ENCODE measurements at places on chromosomes 3 and 15. TPM values are rescaled to one million over a fixed set of nuclear protein-coding genes. Genes with fewer than 3 reads are reported as not detected.

Gene ADAMTSL3
- 2.4 TPM for total RNA-seq

GRCh38 chr3:12943124-12944021 lies 102.0 kb upstream of the RPL32 start:
- DNase-seq = no peak
- H3K27ac ChIP-seq = no peak overlapping the region
- peaks cover 5% of the 10 kb centered on the region for H3K36me3 ChIP-seq
- peaks cover 35% of the 10 kb centered on the region for H3K4me1 ChIP-seq

- DNase-seq = no peak
- no peak overlapping the region for H3K27ac ChIP-seq
- no peaks in the 10 kb centered on the region for H3K4me1 ChIP-seq
- H3K27me3 ChIP-seq = no peaks in the 10 kb centered on the region
These were observed 281.2 kb upstream of the ALCAM start for GRCh38 chr3:105085506-105085905.

- H3K27me3 ChIP-seq = peaks cover 6% of the 10 kb centered on the region
- no peak overlapping the region for H3K4me3 ChIP-seq
- H3K36me3 ChIP-seq = no peaks in the 10 kb centered on the region
- no peak overlapping the region for H3K27ac ChIP-seq
- peaks cover 6% of the 10 kb centered on the region for H3K4me1 ChIP-seq
- no peak for DNase-seq
These were observed 35.0 kb upstream of the PLCL2 start for GRCh38 chr3:16849795-16850194.

Gene MESP2
- not detected for total RNA-seq

Gene FHIT
- 6.9 TPM for total RNA-seq

DNA sequence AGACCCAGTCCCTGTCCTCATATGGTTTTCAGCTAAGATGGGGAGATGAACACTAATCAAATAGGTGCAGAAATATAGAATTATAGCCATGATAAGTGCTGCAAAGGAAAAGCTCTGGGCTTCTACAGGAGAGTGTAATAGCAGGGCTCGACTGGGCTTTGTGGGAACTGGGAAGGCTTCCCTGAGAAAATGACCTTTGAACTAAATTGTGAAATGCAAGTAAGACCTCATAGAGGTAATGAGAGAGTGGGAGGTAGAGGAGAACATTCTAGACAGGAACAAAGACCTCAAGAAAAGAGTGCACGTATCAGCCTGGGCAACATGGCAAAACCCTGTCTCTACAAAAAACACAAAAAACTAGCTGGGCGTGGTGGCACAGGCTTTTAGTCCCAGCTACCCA lies 231.6 kb downstream of the ABHD5 start:
- H3K4me3 ChIP-seq = no peak overlapping the region
- DNase-seq = no peak
- H3K27me3 ChIP-seq = peaks cover 35% of the 10 kb centered on the region
- H3K27ac ChIP-seq = no peak overlapping the region
- no peaks in the 10 kb centered on the region for H3K36me3 ChIP-seq

Gene TMEM207
- not detected for total RNA-seq

Gene MEX3B
- 46.1 TPM for total RNA-seq

Gene WNT7A
- total RNA-seq = 15.1 TPM

GRCh38 chr15:27427276-27427675 lies 456.3 kb downstream of the GABRG3 start:
- H3K4me1 ChIP-seq = no peaks in the 10 kb centered on the region
- no peaks in the 10 kb centered on the region for H3K36me3 ChIP-seq
- DNase-seq = no peak
- H3K27ac ChIP-seq = no peak overlapping the region
- H3K4me3 ChIP-seq = no peak overlapping the region

Gene WDR72
- total RNA-seq = 2.0 TPM

- no peak for DNase-seq
- no peaks in the 10 kb centered on the region for H3K4me1 ChIP-seq
- H3K4me3 ChIP-seq = no peak overlapping the region
- H3K27ac ChIP-seq = no peak overlapping the region
- no peaks in the 10 kb centered on the region for H3K36me3 ChIP-seq
These were observed 68.2 kb upstream of the SMAD3 start for GRCh38 chr15:66997212-66997611.

- H3K27me3 ChIP-seq = no peaks in the 10 kb centered on the region
- no peak for DNase-seq
- H3K36me3 ChIP-seq = peaks cover 17% of the 10 kb centered on the region
- peak overlapping the region; percentile 83 for H3K4me3 ChIP-seq
- peaks cover 79% of the 10 kb centered on the region for H3K4me1 ChIP-seq
These were observed 5.5 kb downstream of the BMF start for GRCh38 chr15:40102897-40103858.

Gene SHC4
- total RNA-seq = 4.5 TPM

Gene RARRES1
- 57.7 TPM for total RNA-seq

Gene ADGRG7
- 2.8 TPM for total RNA-seq

Gene CYFIP1
- 108 TPM for total RNA-seq

- H3K36me3 ChIP-seq = no peaks in the 10 kb centered on the region
- H3K4me3 ChIP-seq = no peak overlapping the region
- DNase-seq = no peak
- no peak overlapping the region for H3K27ac ChIP-seq
These were observed 59.1 kb downstream of the TRIM42 start for GRCh38 chr3:140736863-140737460.

- H3K27me3 ChIP-seq = no peaks in the 10 kb centered on the region
- no peak overlapping the region for H3K4me3 ChIP-seq
- peak overlapping the region; percentile 73 for H3K27ac ChIP-seq
These were observed 57.8 kb upstream of the FAM3D start for GRCh38 chr3:58724336-58724735.

- DNase-seq = no peak
- no peak overlapping the region for H3K4me3 ChIP-seq
- H3K4me1 ChIP-seq = peaks cover 3% of the 10 kb centered on the region
- H3K27me3 ChIP-seq = peaks cover 6% of the 10 kb centered on the region
These were observed 13.0 kb downstream of the SLC9A9 start for GRCh38 chr3:143835312-143835711.

DNA sequence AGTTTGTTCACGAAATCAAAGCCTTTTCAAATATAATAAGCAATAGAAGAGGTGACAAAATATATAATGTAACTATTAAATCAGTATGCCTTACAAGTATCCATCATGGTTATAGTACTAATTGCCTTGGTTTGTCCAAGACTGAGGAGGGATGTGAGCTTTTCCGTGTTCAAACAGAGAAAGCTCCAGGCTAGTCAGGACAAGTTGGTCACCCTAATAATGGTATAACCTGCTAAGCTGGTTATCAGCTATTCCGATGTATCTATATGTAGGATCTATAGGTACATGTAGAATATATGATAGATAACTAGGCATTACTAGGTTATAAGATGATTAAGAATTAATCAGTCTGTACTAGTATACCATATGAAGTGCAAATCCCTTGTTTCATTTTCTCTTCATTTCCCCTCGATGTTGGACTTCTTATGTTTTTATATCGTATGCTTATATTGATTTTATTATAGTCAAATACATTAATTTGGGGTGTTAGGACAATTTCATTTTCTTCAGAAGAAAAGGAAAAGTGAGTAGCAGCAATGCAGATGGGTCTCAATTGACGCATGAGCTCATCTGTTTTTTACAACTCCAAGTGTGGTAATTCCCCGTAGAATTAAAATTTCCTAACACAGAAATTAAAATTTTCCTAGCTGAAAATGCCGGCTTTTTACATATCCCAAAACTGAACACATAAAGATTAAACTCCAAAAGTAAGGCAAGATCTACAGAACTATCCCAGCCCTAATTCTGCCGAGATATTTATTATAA lies 419.1 kb downstream of the TIGIT start:
- H3K27me3 ChIP-seq = no peaks in the 10 kb centered on the region
- no peak overlapping the region for H3K27ac ChIP-seq
- H3K4me3 ChIP-seq = no peak overlapping the region

Gene ELP6
- total RNA-seq = 25.1 TPM

Gene SH2D7
- not detected for total RNA-seq

DNA sequence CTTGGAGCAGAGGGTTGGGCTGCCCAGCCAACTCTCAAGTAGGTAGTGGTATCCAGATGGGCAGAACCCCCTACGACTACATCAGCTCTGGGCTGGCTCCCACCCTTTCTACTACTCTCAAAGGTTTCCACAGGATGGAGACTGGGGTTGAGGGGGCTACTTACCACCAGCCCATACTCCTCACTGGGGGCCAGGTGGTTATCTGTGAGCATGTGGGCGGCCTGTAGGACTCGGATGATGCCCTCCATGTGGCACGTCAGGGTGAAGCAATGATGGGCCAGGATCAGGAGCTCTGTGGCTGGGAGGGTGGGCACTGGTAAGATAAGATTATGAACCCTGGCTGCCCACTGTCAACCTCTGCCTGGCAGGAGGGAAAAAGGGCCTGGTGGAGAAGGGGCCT lies 33.4 kb downstream of the EIF3J start:
- no peak for DNase-seq
- no peaks in the 10 kb centered on the region for H3K4me1 ChIP-seq
- peaks cover 32% of the 10 kb centered on the region for H3K36me3 ChIP-seq
- H3K27ac ChIP-seq = no peak overlapping the region
- H3K27me3 ChIP-seq = no peaks in the 10 kb centered on the region

DNA sequence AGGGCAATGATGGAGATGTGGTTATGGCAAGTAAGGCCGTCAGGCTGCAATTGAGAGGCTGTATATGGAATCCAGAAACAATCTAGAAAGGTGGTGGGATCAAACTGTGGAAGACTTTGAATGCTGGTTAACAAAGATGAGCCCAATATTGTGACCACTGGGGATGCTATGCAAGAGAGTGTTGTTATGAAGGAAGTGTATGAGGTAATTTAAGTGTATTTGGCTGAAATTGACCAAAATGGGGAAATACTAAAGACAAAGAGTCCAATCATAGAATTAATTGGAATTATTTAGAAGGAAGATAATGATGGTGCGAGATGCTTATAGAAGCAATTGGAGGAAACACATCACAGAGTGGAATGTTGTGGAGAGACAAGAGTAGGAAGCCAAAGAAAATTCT lies 24.5 kb downstream of the BTLA start:
- H3K27ac ChIP-seq = no peak overlapping the region
- H3K4me1 ChIP-seq = no peaks in the 10 kb centered on the region
- no peaks in the 10 kb centered on the region for H3K36me3 ChIP-seq
- H3K4me3 ChIP-seq = no peak overlapping the region
- H3K27me3 ChIP-seq = no peaks in the 10 kb centered on the region

Gene CPN2
- not detected for total RNA-seq

DNA sequence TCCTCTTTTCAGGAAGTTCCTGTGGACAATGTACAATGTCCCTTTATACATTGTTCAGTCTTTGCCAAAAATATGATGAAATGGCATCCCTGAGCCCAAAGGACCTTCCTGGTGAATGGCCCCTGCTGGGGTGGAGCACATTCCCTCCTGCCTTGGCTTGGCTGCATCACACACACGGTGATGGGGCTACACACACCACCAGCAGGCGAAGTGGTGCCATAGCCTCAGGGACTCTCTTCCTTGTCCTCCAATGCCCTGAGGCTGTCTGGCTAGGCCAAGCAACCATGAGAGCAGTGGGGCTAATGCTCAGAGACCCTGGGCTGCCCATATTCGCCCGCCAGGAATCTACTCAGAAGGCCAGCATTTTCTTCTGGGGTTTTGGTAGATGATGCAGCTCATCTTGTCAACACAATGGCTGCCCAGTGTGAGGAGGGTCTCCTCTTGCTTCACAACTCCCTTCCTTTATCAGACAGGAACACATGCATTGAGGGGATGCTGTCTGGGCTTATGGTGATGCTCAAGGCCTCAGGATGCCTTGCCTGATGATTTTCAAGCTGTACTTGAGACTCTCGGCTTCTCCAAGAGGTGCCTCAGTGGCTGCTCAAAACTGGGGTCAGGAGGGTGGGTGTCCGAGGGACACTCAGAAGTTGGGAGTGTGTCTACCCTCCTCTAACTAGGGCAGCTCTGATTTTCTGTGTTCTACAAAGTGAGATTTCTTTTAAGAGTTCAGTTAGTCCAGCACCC lies 40.9 kb upstream of the EPHB1 start:
- no peaks in the 10 kb centered on the region for H3K4me1 ChIP-seq
- no peak for DNase-seq
- no peaks in the 10 kb centered on the region for H3K36me3 ChIP-seq
- H3K4me3 ChIP-seq = no peak overlapping the region

GRCh38 chr3:38158472-38158871 lies 6.9 kb upstream of the OXSR1 start:
- H3K27ac ChIP-seq = peak overlapping the region; percentile 99
- no peaks in the 10 kb centered on the region for H3K27me3 ChIP-seq
- no peaks in the 10 kb centered on the region for H3K36me3 ChIP-seq

DNA sequence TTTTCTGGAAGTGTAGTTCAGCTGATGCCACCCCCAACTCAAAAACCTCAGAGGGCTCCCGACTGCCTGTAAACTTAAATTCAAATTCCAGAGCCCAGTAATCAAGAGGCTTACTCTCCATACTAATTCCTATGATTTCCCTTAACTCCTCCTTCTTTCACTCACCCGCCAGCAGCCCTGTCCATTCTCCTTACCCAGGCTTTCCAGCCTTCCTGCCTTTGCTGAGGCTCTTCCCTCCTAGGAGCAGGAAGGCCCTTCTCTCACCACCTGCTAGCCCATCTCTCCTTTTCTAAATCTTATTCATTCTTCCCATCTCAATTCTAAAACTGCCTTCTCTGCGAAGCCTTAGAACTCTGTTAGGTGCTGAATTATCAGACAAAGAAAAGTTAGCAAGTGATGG lies 30.4 kb downstream of the RORA start:
- no peak for DNase-seq
- no peaks in the 10 kb centered on the region for H3K36me3 ChIP-seq
- peaks cover 28% of the 10 kb centered on the region for H3K27me3 ChIP-seq
- no peak overlapping the region for H3K27ac ChIP-seq

DNA sequence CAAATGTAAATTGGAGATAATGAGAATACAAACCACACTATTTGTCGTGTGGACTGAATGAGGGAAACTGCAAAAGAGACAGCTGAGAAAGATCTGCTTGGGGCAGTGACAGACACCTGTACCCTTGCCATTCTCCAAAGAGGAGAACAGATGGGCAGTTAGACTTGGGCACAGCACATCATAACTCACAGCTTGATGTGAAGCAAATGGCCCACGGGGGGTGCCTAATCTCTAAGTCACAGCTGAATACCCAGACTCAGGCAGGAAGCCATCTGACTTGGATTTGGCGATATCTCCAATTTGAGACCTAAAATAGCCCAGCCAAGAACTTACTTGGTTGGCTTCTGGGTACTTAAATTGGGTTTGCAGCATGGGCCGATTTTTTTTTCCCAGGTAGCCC lies 10.0 kb upstream of the SLC6A11 start:
- H3K27me3 ChIP-seq = peaks cover 44% of the 10 kb centered on the region
- H3K36me3 ChIP-seq = no peaks in the 10 kb centered on the region
- no peak overlapping the region for H3K4me3 ChIP-seq
- H3K27ac ChIP-seq = no peak overlapping the region

DNA sequence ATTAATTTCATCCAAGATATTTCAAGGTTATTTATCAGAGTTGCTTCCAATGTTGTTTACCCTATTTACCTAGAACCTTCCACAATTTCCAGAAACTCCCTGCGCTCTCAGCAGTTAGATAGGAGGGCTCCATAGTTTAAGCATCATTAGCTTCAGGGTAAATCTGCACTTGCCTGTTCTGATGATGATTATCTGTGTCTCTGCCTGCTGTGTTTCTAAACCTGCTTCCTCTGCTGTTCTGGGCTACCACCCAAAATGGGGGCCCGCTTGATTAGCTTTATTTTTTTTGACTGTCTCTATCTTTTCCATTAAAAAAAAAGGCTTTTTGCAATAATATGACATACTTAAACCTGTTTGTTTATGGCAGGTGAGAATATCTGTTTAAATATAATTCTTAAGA lies 472.4 kb downstream of the DIPK2A start:
- no peak overlapping the region for H3K27ac ChIP-seq
- H3K36me3 ChIP-seq = no peaks in the 10 kb centered on the region
- H3K4me1 ChIP-seq = no peaks in the 10 kb centered on the region
- H3K27me3 ChIP-seq = no peaks in the 10 kb centered on the region
- no peak for DNase-seq

Data from type B pancreatic cell (in vitro differentiated cells).